ENCODE measurements at places on chromosomes 6 and 20.

DNA sequence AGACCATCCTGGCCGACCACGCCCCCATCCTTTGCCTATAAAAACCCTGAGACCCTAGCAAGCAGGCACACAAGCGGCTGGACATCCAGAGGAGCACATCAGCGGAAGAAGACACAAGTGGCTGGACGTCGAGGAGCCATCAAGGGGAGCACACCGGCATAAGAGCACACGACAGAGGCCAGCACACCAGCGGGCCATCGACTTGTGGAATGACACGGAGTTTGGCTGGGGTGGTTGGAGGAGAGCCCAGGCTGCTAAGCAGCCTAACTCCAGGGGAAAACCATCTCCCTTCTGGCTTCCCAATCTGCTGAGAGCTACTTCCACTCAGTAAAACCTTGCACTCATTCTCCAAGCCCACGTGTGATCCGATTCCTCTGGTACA lies 44.8 kb upstream of the BCLAF1 start:
- DNase-seq, result no peak

GRCh38 chr20:21505161-21505809 lies 8.6 kb downstream of the NKX2-2 start:
- DNase-seq, result peak; percentile 92

- DNase-seq, result no peak
These were observed 31.5 kb downstream of the PDRG1 start for GRCh38 chr20:31920275-31920855.

DNA sequence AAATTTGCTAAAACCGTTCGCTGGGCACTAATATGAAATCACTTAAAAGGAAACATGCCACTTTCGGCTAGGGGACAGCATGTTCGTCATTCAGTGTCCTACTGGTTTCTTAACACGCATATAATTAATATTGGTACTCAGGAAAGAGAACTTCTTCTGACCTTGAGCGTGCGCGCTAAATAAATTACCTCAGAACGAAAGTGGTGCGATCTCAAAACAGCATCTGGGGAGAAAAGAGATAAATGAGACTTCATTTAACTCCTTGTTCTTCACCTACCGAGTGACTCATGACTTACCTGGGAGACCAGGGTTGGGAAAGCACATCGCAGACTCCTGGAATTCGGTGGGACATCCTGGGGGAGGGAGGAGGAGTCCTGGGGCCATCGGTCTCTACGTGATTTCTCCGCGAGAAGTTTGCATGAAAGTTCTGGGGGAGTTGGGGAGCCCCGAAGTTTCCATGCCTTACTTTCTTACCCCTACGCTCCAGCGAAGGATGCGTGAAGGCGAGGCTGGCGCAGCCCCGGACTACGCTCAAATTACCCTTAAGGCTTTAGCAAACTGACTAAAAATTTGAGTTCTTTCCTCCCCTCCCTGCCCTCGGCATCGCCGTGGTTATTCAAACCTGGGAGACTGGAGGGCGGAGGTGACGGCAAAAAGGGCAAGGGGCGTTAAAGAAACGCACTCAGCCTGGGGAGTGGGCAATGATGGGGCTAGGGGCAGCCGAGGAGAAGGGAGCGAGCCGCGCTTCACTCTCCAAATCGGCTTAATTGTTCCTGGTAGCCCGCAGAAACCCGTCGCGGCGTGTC lies 1.1 kb upstream of the BEND6 start:
- no peak for DNase-seq

GRCh38 chr6:127586372-127586771 lies 9.4 kb downstream of the C6orf58 start:
- no peak for DNase-seq

- DNase-seq, result no peak
These were observed 15.0 kb downstream of the ALDH8A1 start for GRCh38 chr6:134934793-134935485.

DNA sequence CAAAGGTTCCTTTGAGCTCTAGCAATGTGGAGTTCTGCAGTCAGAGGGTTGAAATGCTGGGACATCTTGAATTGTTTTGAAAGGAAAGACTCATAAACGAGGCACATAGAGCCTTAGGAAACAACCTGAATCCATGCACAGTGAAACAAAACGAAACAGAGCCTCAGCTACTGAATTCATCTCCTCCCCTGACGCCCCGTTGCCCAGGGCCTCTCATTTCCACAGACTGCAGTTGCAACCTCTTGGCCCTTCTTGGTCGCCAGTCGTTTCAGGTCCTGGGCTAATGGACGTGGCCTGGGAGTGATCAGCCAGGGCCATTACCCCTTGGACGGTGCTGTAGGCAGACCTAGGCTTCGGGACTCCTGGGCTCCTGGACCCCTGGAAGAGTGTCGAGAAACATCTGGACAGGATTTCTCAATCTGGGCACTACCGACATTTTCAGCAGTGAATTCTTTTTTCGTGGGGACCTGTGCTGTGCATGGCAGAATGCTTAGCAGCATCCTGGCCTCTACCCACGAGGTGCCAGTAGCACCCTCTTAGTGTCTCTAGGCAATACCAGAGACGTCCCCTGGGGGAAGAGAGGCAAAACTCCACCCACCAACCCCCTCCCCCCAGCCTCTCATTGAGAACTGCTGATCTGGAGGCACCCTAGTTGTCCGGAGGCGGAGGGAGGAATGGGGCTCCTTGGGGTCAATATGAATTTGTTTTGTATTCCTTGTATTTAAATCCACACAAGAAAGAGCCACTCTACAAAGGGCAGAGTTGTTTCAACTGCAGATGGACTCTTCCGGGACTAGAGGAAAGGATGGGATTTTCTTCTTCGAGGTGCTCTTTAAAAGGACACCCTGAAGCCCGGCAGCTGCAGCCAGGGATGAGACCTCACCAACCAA lies 50.2 kb downstream of the TMEM242 start:
- peak; percentile 7 for DNase-seq

DNA sequence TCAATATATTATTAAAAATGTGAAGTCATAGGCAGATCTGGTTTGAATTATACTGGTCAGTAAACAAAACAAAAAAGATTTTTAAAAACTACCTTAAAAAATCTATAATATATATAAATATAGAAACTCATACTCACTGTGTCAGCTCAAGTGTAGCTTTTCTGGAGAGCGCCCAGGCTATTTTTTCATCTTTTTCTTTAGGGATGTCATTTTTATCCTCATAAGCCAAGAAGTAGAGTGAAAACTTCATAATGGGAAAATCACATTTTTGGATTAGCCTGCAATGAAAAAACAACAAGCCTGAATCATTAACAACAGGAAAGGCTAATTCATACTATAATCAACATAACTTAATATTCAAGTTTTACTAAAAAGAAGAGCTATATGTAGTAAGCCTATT lies 18.7 kb downstream of the GLO1 start:
- DNase-seq, result no peak

All from stimulated activated CD4-positive, alpha-beta T cell treated with anti-CD3 and anti-CD28 coated beads, Interleukin-4, amount 100 ng/mL, for 48 hours (primary cell).